ENCODE measurements at places on chromosomes 11 and 22.

GRCh38 chr11:9606809-9607510 is 33.5 kb downstream of the WEE1 start:
- no peak for DNase-seq

GRCh38 chr11:22347857-22348487 is 9.8 kb downstream of the SLC17A6 start:
- DNase-seq, result no peak

DNA sequence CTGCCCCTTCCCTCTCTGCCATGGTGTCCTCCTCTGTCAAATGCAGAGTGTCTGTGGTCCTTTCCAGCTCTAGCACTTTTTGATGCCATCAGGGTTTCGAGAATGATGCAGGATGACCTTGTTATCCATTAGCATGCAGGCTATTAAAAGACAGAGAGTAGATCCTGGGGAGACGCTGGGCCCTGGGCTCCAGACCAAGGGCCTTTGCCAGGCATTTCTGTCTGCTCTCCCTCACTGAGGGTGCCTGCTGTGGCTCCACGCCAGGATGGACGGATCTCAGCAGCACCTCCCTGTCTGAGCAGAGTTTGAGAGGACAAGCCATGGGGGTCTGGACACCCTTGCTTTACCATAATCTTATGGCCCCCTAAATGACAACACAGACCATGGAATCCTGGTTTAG is 110.8 kb upstream of the CD82 start:
- DNase-seq, result no peak

DNA sequence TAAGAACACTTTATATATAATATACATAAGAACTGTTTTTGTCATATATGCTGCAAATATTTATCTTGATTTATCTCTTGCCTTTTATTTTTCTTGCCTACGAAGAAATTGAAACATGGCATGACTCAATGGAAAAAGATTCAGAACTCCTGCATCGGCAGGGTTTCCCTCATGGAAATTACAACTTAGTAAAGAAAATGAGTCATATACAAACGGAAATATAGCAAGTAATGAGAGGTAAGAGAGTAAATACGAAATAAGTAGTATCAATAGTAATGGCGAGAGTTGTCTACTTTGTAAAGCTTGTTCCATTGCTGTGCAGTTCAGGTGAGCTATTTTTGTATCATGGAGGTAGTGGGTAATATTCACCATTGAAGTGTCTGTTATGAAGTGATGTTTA is 350.4 kb downstream of the DDX10 start:
- DNase-seq, result no peak

- DNase-seq, result no peak
These were observed 20.7 kb upstream of the SLC22A12 start for GRCh38 chr11:64570341-64570740.

DNA sequence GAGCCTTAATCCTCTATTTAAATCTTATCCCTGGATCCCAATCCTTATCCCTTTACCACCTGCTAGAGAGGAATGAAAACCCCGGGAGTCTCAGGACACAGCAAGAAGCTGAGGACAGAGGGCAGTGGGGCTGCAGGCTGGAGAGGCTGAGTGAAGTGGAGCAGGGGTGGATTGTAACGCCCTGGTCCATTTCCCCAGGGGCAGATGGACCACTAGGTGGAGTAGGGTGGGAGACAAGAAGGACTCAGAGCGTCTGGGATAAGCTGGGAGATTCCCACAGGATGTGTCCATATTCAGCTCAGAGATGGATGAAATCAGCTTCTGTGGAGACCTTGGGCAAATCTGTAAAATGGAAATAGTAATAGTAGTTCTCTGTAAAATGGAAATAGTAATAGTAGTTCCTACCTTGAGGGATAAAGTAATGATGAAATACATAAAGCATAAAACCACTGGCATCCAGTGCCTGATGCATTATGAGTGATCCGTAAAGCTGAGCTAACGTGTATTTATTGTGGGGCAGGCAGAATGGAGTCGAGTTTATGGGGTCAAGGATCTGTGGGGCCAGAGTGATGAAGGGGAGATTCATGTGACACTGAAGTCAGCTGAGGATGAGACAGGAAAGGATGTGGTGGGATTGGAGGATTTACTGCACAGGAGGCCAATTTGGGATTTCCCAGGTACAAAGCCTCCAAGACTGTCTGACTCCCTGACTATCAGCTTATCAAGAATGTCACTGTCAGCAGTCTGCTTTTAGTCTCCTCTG is 1.9 kb upstream of the ROBO4 start:
- no peak for DNase-seq

GRCh38 chr11:123139206-123139605 is 55.8 kb downstream of the CLMP start:
- no peak for DNase-seq

Measured in central memory CD4-positive, alpha-beta T cell (primary cell).